Inflammatory macrophage (primary cell): ENCODE measurements at places on chromosomes 13 and 19.

DNA sequence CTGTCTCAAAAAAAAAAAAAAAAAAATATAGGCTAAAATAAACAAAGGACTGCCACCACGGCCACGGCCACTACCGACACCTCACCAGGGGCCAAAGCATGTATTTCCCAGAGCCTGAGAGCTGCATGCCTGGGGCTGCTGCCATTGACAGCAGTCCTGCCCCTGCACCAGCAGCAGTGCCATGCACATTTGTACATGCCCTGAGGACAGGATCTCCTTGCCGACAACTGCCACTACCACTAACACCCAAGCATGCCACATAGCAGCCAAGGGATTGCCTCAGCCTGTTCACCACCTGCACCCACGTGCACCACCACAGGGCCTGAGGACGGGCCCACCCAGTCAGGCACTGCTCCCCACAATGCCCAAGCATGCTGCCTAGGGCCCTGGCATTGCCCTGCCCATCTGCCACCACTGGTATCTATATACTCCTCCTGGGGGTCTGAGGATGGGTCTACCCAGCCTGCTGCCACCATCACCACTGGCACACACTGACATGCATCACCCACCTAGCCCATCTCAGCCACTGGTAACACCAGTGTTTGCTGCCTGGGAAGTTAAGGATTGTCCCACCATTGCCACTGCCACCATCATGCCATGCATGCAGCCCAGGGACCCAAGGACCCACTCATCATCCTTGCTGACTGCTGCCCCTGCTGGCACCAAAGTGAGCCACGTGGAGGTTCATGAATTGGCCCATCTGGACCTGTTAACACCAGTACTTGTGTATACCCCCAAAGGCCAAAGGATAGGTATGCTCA lies 10.6 kb upstream of the NUP62 start:
- no peak for DNase-seq

DNA sequence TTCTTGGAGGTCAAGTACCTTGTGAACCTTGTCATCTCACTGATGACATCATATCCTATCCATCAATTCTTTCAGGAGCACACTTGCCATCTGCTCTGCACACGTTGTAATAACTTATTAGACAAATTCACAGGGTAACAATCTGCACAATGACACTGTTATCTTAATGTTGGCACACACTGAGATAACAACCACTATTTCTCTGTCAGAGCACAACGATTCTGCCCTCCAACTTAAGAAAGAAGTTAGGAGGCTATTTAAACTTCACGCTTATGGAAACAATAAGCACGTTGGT lies 351.3 kb downstream of the DACH1 start:
- DNase-seq = no peak

DNA sequence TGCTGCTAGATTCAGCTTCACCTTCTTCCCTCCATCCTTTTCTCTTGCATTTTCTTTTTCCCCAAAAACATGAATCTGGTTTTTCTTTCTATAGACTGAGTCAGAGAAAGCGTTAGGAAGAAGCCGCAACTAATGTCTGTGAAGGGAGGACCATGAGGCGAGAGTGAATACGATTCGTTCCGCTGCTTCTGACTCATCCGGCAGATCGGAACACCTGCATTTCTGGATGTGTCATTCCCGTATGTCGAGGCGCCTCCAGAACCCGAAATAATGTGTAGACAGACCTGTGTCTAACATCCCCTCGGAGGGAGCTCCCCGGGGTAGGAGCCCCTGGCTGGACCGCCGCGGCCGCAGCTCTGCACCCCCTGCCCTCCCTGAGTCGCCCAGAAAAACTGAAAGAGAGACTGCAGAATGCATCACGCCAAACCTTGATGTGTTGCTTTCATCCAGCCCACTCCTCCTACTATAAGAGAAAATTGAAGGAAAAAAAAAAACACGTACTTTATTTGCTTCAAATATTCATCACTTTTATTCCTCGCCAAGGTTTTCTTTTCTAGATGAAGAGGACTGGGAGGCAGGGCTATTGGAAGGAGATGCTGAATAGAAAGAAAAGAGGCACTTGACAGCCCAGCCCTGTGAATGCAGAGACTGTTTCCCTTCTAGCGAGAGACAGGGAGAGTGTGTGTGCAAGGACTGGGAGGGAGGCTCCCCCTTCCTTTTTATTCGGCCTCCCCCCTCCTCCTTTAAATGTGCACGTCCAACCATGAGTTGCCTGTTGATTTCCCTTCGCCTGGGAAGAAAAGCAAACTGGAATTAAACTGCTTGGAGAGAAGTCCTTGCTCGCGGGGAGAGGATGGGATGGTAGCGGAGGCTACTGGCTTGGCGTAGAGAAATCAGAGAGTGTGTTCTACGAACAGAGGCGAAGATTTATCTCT lies 616 bp upstream of the PCDH17 start:
- DNase-seq = no peak

DNA sequence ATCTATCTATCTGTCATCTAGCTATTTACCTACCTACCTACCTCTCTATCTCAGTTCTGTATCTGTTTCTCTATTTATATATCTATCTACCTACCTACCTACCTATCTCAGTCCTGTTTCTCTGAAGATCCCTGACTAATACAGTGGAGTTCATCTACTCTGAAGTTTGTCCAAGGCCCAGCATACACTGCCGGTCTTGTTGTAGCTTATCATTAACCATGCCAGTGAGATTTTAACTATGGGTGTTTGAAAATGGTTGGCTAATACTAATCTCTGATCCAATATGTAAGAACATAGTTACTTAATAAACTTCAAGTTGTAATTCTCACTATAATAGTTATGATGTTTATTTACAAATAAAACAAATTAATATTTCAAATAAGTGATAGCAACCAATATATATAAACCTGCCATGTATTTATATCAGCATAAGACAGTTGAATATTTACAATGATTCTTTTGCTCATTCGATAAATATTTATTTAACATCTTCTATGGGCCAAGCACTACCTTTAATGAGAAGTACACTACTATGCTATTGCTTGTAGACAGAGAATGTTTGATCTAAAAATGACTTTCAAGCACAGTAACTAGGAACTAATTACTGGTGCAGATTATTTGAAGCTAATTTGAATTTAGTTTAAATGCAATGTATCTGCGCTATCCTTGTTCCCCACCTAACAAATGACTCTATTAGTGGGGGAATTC lies 242.1 kb downstream of the KLF5 start:
- no peak for DNase-seq

GRCh38 chr13:33205804-33206221 lies 79.7 kb downstream of the STARD13 start:
- DNase-seq = no peak

DNA sequence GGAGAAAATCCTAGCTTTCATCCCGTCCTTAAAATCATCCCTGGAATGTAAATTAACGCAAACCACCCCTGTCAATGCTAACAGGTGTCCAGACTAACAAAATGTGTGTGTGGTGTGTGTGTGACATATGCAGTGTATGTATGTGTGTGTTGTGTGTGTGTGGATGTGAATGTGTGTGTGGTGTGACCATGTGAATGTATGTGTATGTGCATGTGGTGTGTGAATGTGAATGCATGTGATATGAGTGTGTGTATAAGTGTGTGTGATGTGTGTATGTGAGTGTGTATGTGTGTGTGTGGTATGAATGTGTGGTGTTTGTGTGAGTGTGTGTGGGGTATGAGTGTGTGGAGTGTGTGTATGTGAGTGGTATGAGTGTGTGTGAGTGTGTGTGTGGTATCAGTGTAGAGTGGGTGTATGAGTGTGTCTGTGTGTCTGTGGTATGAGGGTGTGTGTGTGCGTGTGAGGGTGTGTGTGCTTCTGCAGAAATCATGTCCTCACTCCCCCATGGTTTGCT lies 190.8 kb downstream of the TEX29 start:
- no peak for DNase-seq

DNA sequence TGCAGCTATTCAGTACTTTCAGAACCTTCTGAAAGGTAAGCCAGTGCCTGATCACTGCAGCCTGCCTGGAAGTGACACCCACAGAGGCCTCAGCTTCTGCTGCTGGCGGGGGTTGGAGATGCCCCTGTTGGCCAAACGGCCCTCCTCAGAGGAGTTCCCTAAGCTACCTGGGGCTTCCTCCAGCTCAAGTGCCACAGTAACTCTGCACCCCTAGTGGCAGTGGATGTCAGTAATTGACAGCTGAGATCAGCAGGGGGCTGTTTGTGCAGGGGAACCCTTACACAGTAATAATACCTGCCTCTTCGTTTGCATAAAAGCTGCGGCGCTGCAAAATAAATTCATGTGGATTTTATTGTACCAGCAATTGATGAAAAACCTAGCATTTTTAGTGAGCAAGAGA lies 28.9 kb downstream of the TDRD12 start:
- DNase-seq = no peak

- DNase-seq = no peak
These were observed 49.7 kb downstream of the TGDS start for GRCh38 chr13:94546061-94546839.

GRCh38 chr19:6458695-6459261 lies 814 bp downstream of the SLC25A23 start:
- no peak for DNase-seq

GRCh38 chr19:51365965-51366388 lies at the start of gene ETFB:
Gene ETFB (minus strand): TSS chr19:51366388. CDS start chr19:51366326, 62 bp downstream.
- DNase-seq = no peak

- no peak for DNase-seq
These were observed 222.8 kb downstream of the RBM26 start for GRCh38 chr13:79183231-79183630.

DNA sequence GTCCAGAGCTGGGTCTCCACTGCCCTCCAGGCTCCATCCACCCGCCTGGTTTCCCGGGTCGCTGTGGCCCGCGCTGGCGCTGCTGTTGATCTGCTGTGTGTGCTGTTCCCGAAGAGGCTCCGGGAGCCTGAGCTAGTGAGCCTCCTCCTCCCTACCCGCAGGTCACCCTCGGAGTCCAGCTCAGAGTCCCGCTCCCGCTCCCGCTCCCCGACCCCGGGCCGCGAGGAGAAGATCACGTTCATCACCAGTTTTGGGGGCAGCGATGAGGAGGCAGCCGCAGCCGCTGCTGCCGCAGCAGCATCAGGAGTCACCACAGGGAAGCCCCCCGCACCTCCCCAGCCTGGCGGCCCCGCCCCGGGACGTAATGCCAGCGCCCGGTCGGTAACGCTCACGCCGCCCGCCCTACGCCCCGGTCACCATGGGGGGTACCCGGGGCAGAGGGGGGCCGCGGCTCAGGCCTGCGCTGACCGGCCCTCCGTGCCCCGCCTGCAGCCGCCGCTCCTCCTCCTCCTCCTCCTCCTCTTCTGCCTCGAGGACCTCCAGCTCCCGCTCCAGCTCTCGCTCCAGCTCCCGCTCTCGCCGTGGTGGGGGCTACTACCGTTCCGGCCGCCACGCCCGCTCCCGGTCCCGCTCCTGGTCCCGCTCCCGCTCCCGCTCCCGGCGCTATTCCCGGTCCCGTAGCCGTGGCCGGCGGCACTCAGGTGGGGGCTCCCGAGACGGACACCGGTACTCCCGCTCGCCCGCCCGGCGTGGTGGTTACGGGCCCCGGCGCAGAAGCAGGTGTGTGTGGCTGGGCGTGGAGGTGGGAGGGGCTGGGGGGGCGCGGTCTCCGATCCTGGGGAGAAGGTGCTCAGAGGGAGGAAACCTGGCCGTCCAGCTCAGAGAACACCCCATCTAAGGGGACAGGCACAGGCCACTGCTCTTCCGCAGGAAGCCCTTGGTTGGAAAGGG lies 12.2 kb downstream of the ZNF296 start:
- DNase-seq = no peak

DNA sequence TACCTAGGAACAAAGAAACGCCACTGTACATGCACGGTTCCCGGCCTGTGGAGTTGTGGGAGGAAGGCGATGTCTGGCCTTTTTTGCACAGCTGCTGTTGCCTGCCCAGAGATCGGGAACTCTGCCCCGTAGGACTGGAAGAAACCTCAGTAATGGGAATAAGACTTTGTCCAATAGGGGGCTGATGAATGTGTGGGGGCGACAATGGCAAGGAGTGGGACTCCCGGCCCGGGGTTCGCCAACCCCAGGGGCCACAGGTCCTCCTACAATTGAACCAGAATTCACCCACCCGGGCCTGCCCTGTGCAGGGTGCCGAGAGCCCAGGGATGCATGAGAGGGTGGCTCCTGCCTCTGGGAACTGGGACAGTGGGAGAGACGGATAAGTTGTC lies 2.0 kb upstream of the CEBPA start:
- peak; percentile 29 for DNase-seq

- no peak for DNase-seq
These were observed 15.1 kb downstream of the NALCN start for GRCh38 chr13:101401196-101401595.

DNA sequence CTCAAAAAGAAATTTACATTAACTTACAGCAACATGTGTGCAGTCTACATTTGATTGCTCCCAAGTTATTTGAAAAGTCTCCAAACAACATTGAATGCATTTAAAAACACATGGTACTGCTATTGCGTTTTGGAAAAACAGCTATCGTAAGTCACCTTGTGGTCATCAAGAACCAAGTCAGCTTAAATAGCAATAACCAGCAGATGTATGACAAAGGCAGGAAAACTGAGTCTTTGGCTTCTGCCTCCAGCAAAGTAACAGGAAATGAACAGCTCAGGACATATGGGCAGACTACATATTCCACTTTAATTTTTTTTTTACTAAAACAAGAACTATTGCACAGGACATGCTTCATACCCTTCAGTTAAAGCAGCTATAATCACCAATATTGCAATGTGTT lies 580.6 kb upstream of the SPRY2 start:
- no peak for DNase-seq

DNA sequence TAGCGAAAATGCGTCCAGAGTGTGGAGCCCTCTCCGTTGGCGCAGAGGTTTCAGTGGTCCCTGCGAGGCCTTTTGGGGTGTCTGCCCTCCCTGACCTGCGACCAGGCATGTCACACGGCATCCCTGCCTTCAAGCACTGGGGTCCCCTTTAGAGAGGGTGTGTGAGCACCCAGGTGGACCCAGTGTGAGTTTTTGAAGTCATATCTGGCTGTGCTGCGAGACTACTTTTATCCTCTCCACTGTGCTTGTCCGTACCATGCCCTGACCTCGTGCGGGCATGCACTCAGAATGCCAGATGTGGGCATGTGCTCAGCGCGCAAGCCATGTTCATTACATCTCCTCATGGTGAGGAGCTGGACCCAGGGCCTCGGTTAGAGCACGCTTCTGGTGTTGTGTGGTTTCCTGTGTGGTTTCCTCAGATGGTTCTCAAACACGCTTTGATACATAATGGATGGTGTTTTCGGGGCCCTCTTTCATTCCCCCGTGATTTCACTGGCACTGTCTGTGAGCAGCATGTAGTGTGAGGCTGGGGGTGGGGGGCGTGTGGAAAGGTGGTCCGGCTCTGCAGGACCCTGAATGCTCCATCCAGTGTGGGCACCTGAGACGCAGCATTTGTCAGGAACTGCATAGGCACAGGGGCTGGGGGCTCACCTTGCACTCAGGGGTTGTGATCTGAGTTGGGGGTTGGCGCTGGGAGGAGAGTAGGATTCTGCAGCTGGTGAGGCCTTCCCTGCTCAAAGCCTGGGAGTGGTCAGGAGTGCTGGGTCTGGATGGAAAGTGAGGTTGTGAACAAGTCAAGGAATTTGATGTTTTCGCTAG lies 2.3 kb downstream of the TFDP1 start:
- no peak for DNase-seq
